ENCODE measurements at places on chromosomes 12 and 14.

- DNase-seq: no peak
Measured at GRCh38 chr14:33714527-33715226, 236.2 kb downstream of the EGLN3 start.

DNA sequence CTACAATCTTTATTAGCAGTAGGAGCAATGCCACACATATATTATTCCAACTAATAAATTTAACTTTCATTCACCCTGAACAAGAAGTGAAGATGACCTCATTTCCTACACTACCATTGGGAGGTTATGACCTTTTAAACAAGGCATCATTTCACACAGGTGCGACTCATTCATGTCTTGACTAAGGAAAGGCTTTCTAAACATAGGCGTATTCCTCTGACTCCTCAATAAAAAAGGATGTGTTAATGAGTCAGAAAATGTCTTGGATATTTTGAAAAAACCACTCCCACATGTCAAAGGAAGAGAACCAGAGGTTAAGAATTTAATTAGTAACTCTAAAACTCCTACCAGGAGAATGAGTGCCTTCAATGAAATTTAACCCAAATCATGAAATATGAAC is 115.2 kb downstream of the PRICKLE1 start:
- peak; percentile 33 for DNase-seq

GRCh38 chr14:77200406-77200985 is 18.9 kb downstream of the TMEM63C start:
- DNase-seq: no peak

DNA sequence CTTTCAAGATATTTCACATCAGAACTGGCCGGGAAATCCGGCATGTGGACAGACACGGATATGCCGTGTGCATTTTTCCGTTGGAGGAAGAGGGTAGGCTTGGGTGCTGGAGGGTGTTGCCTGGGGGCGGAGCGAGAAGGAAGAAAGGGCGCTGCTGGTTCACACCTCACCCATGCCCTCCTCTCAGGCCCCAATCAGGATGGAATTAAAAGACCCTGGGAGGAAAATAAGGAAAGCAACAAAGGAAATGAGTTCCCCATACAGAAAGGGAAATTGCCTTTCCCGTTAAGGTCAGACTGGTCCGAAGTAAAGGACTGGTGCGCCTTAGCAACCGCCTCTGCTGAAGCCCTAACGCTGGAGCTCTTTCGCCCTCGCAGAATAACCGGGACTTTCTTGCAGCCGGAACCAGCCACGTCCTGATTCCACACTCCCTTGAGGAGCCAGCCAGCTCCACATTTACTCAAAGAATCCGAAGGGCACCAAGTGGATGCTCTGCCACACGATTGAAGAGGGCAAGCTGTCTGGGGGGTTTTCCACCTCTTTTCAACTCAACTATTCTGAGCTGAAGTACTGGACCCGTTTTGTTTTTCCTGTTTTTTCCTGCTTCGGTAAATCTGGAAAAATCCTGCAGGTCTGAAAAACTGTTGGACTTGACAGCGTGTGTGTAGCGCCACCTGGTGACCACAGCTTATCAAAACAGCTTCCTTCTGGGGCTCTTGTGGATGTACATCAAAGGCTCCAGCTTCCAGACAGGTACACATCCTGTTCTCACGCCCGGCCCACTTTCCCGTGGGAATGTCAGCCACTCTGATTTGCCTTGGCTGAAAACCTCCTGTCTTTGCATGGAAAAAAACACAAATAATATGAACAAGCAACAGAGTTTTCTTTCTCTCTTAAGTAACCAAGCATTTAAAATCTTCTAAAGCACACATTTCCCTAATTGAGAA is 37.6 kb upstream of the BCL2L14 start:
- DNase-seq: peak; percentile 43

- no peak for DNase-seq
Measured at GRCh38 chr12:257521-258321, 4.9 kb downstream of the SLC6A13 start.

GRCh38 chr12:3944620-3945019 is 71.4 kb upstream of the PARP11 start:
- no peak for DNase-seq

DNA sequence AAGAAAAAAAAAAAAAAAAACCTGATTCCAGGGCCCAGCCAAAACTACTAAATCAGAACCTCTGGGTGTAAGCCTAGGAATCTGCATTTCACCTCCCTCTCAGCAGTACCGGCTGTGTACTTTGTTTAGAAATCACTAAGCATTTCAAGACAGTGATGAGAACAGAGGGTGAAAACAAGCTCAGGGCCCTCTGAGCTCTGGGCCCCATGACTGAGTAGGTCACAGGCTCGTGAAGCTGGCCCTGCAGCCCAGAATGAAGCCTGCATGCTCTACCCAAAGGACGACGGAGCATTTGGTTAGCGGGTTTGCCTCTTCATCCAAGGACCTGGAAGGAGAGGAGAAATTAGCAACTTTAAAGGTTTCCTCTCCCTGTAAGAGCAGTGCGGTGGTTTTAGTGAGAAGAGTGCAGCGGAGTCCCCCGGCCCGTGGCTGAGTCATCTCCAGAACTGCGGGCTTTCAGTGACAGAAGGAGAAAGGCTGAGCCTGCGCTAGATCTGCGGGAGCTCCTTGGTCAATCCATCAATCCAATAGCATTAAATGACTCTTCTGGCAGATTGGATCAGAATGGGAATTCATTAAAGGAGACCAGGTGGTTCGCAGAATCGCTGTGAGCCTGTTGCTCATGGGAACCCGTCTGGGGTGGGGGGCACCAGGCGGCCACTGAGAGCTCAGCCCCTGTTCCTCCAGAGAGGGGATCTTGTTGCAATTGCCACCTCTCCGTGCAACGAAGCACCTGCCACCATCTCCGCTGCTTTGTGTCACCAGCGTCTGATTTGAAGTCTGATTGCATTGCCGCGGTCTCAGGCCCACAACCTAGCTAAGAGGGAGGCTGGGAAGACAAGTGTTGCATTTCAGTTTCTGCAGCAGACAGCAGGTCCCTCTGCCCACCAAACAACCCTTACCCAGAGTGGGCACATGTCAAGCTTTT is 7.3 kb downstream of the IL31 start:
- DNase-seq: no peak

DNA sequence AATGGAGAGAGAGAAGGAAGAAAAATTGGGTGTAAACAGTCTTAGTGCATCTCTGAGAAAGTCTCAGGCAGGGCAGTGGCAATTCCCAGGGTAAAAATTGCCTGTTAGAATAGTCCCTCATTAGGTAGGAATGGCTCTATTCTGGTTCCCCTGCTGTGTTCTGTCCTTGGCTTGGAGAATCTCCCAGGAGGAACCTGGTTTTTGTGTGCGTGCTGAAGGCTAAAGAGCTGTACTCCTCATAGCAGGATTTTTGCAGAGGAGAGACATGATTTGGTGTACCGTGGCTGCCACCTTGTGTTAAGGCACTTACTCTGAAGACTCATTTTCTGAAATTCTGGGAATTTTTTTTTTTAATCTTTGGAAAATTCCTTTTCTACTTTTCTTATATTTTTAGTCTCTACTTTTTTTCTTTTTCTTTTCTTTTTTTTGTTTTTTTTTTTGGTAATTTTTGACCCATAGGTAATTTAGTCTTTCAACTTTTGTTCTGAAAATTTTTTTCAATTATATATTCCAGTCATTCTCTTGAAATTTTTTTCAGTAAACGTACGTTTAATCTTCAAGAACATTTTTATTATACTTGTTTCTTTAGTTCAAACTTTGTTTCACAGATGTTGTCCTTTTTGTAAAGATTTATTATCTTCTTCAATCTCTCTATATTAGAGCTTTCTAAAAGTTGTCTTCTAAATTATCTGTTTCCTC is 63.8 kb downstream of the FBXO33 start:
- peak; percentile 63 for DNase-seq

DNA sequence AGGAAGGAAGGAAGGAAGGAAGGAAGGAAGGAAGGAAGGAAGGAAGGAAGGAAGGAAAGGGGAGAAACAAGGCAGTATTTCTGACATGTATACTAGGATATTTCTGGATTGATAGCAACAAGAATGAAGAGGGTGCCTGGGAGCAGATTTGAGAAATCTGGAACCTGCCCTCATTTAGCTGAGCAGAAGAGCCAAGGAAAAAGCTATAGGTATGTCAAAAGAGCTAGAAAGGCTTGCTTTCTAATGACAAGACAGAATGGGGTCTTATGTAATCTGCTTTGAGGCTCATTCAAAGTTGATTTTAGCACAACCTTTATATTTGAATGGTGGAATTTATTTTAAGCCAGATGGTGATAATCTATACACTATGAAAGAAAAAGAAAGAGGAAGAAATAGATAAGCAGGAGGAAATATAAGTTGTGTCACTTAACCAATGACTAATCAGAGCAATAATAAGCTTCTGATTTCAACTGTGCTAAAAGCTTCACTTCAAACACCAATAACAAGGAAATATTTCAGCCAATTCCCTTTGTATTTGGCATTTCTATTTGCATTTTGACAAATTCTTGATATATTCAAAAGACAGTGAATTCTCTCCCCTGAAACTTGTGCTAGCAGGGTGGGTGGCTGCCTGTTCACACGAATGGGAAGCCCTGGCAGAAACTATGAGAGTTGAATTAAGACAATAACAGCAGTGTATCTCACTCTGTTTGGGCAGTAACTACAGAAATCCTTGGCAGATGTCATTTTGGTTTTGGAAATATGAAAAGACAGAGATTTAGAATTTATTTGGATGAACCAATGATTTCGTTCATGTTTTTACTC is 76.3 kb upstream of the FLRT2 start:
- DNase-seq: no peak

GRCh38 chr12:90152897-90153624 is 444.4 kb upstream of the ATP2B1 start:
- DNase-seq: no peak

DNA sequence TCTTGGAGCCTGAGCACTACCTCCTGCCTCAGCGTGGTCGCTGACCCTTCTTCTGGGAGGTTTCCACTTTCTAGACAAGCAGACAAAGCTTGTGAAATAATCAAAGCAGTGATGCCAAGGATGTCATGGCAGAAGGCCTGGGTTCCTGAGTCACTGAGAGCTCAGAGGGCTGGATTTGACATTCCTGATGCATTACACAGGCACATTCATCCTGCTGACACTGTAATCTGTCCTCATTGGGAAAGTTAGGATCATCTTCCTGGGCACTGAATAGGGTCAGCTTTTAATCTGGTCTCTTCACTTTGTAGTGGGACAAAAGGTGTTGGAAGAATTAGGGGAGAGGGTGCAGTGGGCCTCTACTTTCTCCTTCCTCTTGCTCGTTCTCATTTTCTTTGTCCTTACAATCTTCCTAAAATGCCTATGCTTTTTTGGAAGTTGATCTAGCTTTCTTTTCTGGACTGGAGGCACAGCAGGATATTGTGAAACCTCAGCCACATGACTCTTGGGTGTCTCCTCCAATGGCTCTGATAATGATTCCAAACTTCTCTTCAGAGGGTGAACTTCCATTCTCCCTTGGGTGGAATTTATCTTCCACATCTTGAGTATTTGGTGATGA is 29.6 kb downstream of the EEA1 start:
- peak; percentile 85 for DNase-seq

- DNase-seq: peak; percentile 59
Measured at GRCh38 chr14:66403183-66403582, 83.0 kb upstream of the CCDC196 start.

DNA sequence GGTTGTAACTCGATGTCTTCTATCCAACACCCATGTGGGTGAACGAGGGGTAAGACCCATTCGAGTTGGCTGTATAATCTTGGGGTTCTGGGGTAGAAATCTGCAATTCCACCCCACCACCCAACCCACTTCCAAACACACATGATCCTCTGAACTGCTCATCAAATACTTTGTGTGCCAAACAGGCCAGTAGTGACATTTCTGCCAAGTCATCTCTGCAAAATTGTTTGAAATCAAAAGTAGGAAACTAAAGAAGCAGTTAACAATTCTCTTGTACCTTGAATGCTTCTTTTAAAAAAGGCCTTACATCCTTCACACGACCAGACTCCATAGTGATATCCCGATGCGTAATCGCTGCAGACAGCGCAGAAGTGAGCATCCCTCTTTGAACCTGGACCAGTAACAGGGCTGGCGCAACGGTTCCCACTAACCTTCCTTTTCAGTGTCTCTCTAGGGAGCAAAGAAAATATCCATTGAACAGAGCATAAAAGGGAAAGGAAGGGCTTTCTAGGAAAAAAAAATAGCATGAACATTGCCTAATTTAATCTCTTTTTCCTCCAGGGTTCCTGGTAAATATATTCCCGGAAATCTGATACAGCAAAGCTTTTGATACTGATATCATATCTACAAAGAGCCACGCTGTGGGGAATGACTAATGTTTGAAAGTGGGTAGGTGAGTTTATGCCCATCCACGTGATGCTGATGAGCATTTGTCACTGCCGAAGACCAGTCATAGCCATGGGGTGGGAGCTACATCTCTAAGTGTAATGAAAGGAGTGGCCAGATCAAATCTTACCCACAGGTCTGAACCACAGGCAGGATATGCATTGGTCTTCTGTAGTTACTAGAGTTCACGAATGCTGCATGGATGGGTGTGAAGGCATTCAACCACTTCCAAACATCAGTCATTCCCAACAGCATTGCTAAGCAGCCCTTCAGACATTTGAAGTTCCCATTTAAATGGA is 14.2 kb downstream of the ESR2 start:
- DNase-seq: no peak

DNA sequence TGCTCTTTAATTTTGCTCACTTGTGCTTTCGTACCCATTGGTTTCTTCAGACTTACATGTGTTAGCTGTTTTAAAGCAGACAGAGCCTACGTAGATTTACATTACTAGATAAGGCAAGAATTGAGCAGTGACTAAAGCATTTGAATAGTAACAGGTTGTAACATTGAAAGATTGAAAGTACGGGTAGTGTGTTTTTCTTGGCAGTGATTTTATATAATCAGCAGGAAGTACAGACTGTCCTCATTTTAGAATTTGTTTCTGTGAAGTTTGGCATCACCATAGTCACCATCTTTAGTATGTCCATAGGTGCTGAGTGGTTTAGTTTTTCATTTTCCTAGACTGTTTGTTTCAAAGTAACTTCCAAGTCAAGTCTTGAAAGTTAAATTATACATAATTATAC is 14.0 kb downstream of the RTRAF start:
- DNase-seq: no peak

GRCh38 chr14:53553221-53553620 is 400.1 kb upstream of the DDHD1 start:
- DNase-seq: no peak

DNA sequence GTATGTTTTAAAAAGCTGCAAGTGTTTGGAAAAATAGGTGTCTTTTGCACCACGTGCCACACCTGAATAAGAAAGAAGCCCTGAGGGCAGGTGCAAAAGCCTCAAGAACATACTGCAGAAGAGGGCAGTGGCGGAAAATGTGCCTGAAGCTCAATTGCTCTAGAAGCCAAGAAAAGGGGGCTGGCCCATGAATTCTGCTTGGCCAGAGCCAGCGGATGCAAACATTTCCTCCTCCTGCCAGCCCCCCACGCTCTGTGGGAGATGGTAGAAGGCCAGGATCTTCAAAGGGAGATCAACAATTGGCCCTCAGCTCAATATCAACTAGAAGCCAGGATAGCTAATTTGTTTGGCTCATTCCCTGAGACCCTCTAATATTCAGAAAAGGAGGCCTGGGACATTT is 80.3 kb upstream of the TMEM132D start:
- DNase-seq: no peak
